T-helper 2 cell (primary cell): ENCODE measurements at places on chromosomes 2 and 18.

DNA sequence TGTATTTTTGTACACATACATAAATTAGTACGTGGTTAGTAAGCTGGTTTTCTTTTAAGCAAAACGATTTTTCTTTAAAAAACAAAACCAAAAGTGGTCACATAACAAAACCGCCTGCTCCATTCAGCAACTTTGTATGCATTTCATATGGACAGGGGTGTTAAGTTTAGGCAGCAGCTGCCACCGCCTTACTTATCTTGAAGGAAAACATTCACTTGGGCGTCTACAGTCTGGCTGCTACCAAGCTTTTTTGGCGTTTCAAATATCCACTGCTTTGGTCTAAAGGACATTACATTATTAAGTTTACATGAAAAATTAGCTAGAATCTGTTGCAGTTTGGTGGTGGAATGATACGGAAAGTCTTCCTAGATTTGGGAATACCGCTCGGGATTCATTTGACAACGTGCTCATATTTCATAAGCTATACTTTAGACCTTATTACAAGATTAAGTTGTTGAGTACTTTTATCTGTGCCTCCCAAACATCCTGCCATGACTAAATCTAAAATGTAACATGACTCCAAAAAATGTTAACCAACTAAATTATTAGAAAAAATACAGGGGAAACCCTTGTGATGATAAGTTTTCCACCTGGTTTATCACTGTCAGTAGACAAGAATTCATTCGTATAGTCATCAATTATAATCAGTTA is 214.8 kb downstream of the NEDD4L start:
- no peak for DNase-seq

DNA sequence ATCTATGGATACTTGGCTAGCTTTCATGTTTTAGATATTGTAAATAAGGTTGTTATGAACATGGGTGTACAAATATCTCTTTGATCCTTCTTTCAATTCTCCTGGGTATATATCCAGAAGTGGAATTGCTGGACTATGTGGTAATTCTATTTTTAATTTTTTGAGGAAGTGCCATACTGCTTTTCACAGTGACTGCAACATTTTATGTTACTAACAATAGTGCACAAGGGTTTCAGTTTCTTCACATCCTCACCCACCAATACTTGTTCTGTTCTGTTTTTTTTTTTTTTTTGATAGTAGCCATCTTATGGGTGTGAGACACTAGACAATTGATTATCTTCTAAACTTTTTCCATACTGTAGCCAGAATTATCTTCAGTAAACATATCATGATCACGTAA is 17.3 kb upstream of the NEUROD1 start:
- DNase-seq = no peak

- DNase-seq = no peak
Measured at GRCh38 chr18:32530947-32531651, 60.4 kb upstream of the GAREM1 start.

DNA sequence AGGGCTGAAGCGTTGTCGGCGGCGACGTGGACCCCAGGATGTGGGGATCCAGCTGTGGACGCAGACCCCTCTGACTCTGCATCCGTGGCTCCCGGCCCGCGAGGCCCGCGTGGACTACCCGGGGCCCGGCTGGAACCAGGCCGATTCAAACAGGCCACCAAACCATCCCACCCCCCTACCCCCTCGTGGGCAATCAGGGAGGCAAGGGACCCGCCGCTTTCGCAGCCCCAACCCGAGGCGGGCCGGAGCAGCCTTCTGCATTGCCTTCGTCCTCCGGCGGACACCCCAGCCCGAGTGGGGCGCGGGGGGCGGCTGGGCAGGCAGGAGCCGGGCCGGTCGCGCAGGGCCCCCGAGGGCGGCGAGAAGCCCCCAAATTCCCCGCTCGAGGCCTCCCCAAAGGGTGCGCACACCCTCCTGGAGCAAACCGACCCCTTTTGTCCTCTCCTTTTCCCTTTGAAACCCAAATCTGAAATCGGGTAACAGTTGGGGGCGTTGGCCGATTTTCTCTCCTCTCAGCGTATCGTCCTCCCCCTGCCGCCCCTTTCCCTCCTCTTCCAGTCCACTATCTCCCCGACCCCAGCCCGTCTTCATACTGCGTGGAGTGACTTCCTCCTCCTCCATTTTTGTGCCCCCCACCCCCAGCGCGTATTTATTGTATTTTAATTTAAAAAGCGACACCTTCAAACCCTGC is 7.4 kb downstream of the SP9 start:
- DNase-seq = no peak

- DNase-seq = no peak
Measured at GRCh38 chr2:234825616-234826015, 126.2 kb upstream of the SH3BP4 start.

GRCh38 chr18:75322206-75322605 is 105.3 kb downstream of the SMIM21 start:
- no peak for DNase-seq

GRCh38 chr2:2183717-2184116 is 147.4 kb downstream of the MYT1L start:
- DNase-seq = no peak

GRCh38 chr2:16225545-16225944 is 285.2 kb downstream of the MYCN start:
- no peak for DNase-seq

GRCh38 chr2:99821039-99821438 is 321.4 kb downstream of the AFF3 start:
- DNase-seq = no peak

- no peak for DNase-seq
Measured at GRCh38 chr2:19462256-19462645, 103.8 kb upstream of the OSR1 start.

DNA sequence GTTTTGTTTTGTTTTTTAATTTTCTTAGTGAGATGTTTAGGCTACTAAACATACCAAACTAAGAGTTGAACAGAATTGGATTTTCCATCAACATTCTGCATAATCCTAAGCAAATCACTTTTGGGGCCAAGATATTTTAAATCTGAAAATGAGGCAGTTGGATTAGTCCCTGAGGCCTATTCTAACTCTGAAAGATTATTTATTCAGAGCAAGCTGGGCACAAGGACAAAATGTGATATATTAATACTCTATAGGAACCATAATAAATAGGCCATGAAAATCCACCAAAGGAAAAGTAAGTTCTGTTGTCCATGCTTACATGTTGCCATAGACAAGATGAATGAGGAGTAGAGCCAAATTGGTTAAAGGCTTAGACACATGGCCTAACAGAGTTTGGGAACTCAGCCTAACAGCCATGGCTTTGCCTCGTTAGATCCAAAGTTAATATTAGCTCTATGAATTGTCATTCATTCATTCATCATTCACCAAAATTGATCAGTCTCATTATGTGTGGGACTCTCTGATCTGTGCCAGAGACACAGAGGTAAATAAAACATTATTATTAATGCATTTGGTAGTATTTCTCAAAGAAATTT is 183.5 kb downstream of the SCG2 start:
- no peak for DNase-seq

DNA sequence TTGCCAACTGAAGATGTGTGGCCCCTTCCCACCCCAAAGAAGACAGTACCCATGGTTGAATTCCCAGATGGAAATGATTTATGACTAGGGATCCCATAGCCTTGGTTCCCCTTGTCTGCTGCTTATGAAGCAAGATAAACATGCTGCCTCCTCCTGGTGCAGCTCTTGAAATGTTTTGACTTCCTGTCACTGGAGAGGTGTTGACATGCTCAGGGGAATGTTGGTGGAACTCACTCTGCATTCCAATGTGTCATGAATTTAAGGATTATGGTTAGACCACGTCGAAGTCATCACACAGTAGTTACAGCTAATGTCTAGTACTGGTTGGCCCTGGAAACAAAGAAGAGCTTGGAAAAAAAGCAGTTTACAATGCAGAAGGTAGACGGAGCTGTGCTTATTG is 69.0 kb upstream of the FAM110C start:
- DNase-seq = no peak

DNA sequence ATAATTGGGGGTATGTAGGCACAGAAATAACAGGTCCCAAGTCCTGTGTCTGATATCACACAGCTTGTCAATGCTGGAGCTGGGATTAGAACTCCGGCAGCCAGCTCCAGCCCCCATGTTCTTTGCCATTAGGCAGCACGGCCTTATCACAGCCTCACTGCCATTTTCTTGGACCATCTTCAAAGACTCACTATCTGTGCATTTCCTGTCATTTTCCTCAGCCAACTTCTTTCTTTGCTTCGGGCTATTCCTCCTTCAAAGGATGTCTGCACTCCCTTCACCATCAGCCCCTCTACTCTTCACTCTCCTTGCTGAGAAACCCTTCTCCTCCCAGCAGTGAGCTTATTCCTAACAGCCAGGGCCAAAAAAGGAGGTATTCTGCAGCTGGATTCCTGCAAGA is 139.6 kb downstream of the GALNT14 start:
- DNase-seq = no peak

GRCh38 chr2:231104115-231104713 is 20.6 kb downstream of the HTR2B start:
- DNase-seq = peak; percentile 38

- DNase-seq = no peak
Measured at GRCh38 chr2:95382192-95382591, 20.3 kb upstream of the FAHD2A start.

- no peak for DNase-seq
Measured at GRCh38 chr2:176122683-176123410, at the start of gene HOXD9. Gene HOXD9 (plus strand): TSS chr2:176122719. CDS start chr2:176122769, 50 bp downstream.

- no peak for DNase-seq
Measured at GRCh38 chr2:2662037-2662846, 331.2 kb upstream of the MYT1L start.

DNA sequence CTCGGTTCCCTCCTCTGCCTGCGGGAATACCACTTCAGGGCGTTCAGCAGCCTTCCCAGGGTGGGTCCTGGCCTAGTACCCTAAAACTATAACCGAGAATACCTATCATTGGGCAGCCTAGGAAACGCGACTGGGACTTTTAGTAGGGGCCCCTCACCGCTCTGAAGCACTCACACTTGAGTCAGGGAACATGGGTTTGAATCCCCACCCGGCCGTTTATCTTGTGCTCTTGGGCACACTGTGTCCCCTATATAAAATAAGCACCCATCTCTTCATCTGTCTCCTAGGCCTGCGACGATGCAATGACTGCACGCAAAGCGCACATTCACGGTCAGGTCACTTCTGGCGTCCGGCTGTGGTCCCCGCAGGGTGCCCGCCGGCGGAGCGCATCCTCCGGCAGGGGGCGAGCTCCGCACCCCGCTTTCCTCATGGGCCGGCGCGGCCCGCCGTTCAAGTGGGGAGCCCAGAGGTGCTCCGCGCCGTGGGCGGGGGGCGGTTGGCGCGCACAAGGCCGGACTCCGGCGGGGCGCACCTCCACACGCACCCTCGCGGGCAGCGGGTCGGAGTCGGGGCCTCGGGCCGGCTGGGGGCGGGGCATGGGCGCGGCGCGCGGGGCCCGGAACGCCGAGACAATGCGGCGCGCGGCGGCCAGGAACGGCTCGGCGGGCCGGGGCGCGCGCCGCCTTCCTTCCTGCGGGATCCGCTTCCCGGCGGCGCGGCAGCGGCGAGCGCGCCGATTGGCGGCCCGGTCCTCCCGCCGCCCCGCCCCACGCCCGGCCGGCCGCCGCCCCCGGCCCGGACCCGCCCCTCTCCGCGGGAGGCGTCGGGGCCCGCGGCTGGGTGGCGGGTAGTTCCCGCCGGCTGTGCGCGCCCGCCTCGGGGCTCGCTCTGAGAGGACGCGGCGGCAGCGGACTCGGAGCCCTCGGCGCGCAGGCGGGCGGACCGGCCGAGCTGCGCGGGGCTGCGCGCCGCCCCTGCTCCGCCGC is at the start of gene ASAP2:
Gene ASAP2 (plus strand): TSS at position 850 of the 986 bp plus-strand sequence. CDS start 293 bp downstream, outside the sequence.
- no peak for DNase-seq

GRCh38 chr2:232668805-232669444 is 28.2 kb upstream of the GIGYF2 start:
- DNase-seq = no peak

- no peak for DNase-seq
Measured at GRCh38 chr2:144198116-144198515, 321.8 kb downstream of the ZEB2 start.

DNA sequence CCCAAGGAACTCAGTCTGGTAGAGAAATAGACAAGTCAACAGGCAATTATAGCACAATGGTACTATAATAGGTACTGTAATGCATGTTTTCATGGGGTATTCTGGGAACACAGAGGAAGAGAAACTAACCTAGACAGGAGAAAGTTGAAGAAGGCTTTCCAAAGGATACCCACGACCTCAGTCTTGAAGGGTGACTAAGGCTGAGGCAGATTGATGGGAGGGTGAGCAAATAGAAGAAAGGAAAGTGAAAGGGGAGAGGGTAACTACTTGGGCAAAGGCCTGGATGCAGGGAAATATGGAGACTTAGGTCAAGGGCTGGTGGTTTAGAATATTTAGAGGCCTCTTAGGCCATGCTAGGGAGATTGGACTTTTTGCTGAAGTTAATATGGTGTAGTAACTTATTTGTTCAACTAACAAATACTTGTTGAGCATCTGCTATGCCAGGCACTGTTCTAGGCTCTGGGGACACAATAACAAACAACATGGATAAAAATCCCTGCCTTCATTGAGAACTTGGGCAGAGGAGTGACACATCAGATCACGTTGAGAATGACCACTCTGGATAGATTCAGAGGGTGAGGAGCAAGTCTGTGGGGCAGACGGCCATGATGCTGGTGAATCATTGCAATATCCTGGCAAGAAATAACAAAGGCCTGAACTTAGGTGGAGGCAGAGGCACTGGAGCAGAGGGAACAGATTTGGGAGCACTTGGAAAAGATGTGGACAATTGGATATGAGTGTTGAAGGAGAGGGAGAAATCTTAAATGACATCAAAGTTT is 56.4 kb downstream of the PLB1 start:
- no peak for DNase-seq

DNA sequence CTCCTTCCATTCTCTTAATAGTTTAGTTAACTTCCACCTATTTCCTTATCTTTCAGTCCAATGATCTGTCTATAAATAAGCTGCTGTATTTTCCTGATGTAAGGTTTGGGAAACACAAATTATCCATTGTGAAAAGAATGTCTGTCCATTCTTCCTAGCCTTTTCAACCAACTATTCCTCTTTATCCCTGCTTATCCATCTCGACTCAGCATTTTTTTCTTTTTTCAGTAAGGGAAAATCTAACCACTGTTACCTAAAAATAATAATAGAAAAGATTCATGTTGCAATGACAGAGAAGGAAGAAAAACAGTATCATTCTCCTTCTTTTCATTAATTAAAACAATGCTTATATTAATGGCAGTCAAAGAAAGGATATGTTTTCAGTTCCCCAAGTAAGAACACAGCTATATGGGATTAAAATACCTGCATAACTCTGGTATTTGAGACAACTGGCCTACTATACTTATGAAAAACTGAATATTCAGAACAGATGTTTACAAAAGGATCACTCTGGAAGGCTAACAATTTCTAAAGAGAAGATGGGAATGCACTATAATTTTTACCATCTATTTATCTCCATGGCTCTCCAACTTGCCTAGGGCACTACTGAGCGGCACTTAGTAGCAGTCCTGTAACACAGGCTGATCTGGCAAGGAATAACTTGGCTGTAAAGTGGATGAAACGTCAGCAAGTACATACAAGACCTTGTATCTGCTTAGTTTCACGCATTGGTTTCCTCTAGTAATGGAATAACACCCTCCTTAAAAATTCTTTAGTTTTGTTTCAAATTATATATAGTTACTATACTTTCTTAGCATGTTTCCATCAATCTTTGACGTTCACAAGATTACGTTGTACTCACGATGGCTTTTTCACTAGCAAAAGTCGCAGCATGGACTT is 57.2 kb downstream of the RTTN start:
- no peak for DNase-seq
